ENCODE measurements at places on chromosomes 12 and 14.

- DNase-seq = peak; percentile 57
These were observed 33.4 kb upstream of the SYNDIG1L start for GRCh38 chr14:74459289-74459946.

DNA sequence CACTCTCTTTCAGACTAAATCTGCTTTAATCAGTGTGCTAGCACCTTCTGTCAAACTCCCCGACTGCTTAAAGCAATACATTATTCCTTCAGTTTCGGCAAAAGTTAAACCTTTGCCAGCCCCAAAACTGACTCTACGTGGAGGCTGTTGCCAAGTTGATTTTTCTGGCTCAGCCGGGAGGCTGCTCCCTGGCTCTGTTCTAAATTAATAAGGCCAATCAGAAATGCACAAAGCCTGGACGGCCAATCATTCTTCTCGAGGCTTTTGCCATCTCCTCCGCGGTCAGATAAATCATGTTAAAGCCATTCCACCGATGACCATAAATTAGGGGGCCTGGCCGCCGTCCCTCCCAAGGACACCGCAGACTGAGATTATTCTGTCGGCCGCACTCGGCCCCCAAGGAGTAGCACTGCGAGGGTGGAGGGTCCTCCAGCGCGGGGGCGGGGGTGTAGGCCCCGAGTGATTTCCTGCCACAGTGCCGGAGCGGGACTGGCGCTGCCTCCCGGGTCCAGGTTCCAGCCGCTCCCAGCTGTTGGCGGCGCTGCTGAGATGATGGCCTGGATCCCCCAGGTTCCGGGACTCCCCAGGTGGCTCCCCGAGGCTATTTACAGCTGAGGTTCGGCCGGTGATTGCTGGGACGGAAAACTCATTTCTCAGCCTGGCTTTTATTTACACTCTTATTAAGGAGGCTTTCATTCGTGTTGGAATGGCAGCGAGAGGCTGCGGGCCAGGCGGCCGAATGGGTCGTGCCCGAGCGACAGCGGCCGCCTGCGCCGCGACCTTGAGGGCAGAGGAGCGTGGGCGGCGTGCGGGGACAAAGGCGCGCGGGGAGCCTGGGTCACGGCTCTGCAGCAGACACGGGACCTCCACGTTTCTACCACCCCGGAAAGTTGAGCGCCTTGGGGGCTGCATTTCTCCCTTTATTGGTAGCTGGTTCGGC lies 165.1 kb downstream of the MON2 start:
- DNase-seq = peak; percentile 62

GRCh38 chr14:24395609-24396582 lies 2.9 kb upstream of the NYNRIN start:
- no peak for DNase-seq

- peak; percentile 85 for DNase-seq
These were observed 15.7 kb downstream of the TBX3 start for GRCh38 chr12:114668151-114668885.

DNA sequence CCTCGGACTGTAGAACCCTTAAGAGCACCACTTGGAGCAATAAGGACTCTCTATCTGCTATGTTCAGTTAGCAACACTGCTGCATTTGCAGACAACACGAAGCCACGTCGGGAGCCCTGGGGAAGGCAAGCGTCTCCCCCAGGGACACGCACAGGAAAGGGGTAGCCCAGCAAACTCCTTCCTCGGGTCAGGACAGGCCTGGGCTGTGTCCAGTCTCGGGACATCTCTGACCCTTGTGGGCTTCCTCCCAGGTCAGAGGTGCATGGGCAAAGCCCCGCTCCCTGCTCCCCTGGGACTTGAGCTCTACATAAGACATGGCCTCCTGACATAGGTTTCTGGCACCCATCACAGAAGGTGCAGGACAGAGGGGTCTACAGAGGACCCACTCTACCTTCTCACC lies 119.5 kb downstream of the PIWIL1 start:
- no peak for DNase-seq

GRCh38 chr14:87995500-87996290 lies 2.7 kb upstream of the GALC start:
- no peak for DNase-seq

DNA sequence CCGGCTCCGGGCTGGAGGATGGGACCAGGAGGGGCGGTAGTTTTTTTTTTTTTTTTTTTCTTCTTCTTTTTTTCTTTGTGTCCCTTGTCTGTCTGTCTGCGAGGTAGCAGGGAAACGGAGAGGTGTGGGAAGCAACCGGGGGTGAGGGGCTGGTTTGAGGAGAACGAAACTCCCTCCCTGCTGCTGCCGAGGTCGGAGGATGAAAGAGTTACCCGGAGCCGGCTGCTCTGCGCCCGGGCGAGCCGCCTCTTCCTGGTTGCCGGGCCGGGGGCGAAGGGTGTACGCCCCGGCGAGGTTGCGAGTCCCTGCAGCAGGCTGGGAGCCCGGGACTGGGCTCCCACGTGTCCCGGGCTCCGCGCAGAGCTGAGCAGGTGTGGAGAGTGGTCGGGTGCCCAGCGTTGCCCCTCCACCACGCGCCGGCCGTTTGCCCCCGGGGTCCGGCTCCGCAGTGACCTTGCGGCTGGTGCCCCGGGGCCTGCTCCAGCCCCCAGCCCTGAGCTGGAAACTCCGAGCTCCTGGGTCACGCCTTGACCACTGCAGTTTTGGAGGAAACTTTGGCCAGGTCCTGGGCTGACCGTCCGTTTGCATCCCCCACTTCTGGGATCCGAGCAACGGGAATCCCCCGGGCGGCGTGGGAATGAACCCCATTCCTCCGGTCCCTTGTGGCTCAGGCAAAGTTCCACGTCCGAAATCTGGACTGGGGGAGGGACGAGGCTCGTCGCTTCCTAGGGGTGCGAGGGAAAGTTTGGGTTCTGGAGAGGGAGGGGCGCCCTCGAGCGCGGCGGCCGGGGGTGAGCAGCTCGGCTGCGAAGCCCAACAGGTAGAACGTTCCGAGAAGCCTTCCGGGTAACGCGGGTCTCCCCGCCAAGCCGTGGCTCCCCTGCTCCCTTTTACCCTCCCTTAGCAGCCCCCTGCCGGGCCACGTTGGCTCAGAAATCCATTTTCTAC lies 1.3 kb downstream of the CHST11 start:
- peak; percentile 39 for DNase-seq

DNA sequence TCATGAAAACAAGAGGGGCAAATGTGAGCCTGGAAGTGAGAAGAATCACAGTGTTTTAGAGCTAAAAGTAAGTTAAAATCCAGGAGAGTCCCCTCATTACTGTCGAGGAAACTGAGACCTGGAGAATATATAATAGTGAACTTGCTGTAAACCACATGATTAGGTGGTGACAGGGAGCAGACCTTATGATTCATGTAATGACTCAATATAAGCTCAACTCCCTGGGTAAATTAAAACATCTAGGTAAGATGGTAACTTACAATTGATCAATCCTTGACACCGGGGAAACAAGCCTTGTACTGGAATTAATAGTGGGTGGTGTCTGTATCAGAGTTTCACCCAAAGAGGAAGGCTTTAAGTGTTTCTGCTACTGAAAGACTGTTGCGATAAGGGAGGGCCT lies 269.3 kb downstream of the SNAPC1 start:
- no peak for DNase-seq

- DNase-seq = no peak
These were observed 834.7 kb downstream of the GALC start for GRCh38 chr14:87158283-87158682.

DNA sequence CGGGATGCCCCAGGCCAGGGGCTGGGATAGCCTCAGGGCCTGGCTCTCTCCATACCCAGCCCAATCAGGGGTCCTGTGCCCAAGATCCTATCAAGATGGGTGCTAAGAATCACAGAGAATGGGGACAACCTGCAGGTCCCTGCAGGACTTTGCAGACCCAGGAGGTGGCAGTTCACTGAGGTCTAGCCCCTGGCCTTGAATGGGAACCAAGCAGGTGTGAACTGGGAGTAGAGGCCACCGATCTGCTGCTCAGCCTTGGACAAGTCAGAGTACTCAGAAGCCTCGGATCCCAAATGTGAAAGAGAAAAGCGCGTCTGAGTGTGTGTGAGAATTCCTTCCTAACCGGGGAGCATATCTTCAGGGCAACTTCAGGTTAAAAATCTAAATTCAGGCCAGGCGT lies 76.2 kb downstream of the ARL6IP4 start:
- no peak for DNase-seq

GRCh38 chr12:113247123-113248050 lies 26.1 kb downstream of the TPCN1 start:
- DNase-seq = peak; percentile 27

GRCh38 chr12:29797565-29798355 lies 14.0 kb upstream of the TMTC1 start:
- no peak for DNase-seq

GRCh38 chr12:52221912-52222457 lies 11.1 kb upstream of the KRT7 start:
- DNase-seq = peak; percentile 95

DNA sequence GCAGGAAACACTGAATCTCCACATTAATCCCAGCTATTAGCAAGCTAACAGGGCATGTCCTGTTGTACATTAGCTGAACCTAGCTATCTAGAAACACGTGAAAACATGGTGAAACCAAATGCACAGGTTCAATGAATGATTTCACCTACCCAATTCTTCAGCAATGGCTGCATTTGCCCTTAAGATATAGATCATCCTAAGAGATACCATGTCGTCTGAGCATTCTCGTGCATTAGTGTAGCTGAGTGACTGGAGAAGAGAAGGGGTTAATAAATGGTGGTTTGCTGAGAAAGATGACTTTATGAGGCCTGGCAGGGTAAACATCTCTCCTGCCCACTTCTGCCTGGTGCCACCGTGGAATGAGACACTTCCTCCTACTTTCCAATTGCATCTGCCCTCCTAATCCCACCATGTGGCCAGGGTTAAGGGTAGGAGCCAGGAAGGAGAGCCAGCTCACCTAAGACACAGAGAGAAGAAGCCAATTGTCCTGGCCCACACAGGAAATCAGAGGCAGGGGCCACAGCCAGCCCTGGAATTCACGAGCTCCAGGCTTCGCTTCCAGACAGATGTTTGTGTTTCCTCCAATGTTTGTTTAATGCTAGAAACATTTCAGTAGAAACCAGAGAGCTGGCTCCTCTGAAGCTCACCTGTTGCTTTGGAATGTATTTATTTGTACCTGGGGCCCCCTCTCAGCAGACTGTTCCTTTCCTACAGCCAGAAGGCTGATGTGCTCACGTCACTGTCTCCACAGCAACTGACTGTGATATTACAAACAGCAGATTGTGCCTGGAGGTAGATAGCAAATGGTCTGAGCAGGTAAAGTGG lies 126.0 kb upstream of the PARP11 start:
- DNase-seq = no peak

GRCh38 chr14:34359420-34360117 lies 102.5 kb downstream of the SPTSSA start:
- no peak for DNase-seq
